ENCODE measurements at places on chromosomes 5 and 9. TPM values are rescaled to one million over a fixed set of nuclear protein-coding genes. Genes with fewer than 3 reads are reported as not detected.

Gene SLC1A3
- 19.1 TPM for total RNA-seq

Gene PCDHGA12
- 2.1 TPM for total RNA-seq

Gene FOXI1
- not detected for total RNA-seq

Gene FREM1
- 2.2 TPM for total RNA-seq

Gene GPR150
- total RNA-seq: 0.16 TPM

Gene C9orf152
- not detected for total RNA-seq

Gene TIFAB
- total RNA-seq: not detected

GRCh38 chr9:2439957-2440356 is 181.6 kb upstream of the VLDLR start:
- H3K4me1 ChIP-seq: no peaks in the 10 kb centered on the region
- H3K36me3 ChIP-seq: peaks cover 9% of the 10 kb centered on the region
- peaks cover 10% of the 10 kb centered on the region for H3K27me3 ChIP-seq
- H3K27ac ChIP-seq: no peak overlapping the region
- H3K4me3 ChIP-seq: no peak overlapping the region

GRCh38 chr9:134971696-134972095 is 54.0 kb upstream of the FCN1 start:
- peaks cover 41% of the 10 kb centered on the region for H3K27me3 ChIP-seq
- H3K4me3 ChIP-seq: no peak overlapping the region
- DNase-seq: no peak

DNA sequence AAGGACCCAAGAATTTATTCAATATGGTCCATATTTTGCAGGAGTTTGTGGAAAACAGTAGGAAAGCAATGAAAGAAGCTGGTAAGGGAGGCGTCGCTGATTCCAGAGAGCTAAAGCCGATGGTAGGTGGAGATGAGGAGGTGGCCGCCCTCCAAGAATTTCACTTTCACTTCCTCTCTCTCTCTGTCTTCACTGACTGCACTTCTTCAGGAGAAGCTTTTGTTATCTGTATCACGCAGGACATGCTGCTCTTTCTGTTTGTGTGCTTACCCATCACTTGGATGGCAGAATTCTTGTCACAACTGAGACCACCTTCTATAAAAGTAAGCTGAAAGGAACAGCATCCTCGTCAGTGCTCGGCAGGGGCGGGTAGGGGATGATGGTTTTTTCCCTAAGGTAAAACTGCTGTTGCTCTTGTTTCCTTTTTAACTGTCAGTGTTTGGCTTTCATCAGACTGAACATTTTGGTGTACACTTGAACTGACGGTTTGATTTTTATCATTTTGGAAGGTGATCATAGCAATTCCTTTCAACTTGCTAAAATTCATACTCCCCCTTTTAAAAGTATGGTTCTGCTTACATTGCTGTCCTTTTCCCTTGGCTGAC is 62.4 kb upstream of the FSD1L start:
- H3K4me1 ChIP-seq: no peaks in the 10 kb centered on the region
- no peak overlapping the region for H3K27ac ChIP-seq
- H3K4me3 ChIP-seq: no peak overlapping the region
- no peak for DNase-seq

- no peaks in the 10 kb centered on the region for H3K4me1 ChIP-seq
- no peaks in the 10 kb centered on the region for H3K36me3 ChIP-seq
- DNase-seq: no peak
- H3K27me3 ChIP-seq: no peaks in the 10 kb centered on the region
- H3K4me3 ChIP-seq: no peak overlapping the region
These were observed 101.7 kb upstream of the PRR16 start for GRCh38 chr5:120362426-120362825.

GRCh38 chr5:103305809-103306208 is 47.2 kb downstream of the MACIR start:
- H3K36me3 ChIP-seq: no peaks in the 10 kb centered on the region
- H3K27me3 ChIP-seq: no peaks in the 10 kb centered on the region
- H3K4me3 ChIP-seq: no peak overlapping the region
- H3K4me1 ChIP-seq: no peaks in the 10 kb centered on the region
- no peak overlapping the region for H3K27ac ChIP-seq

- no peak overlapping the region for H3K27ac ChIP-seq
- H3K4me1 ChIP-seq: no peaks in the 10 kb centered on the region
- peaks cover 15% of the 10 kb centered on the region for H3K27me3 ChIP-seq
- DNase-seq: no peak
- no peak overlapping the region for H3K4me3 ChIP-seq
These were observed 1176.7 kb upstream of the CDH9 start for GRCh38 chr5:28215091-28215490.

DNA sequence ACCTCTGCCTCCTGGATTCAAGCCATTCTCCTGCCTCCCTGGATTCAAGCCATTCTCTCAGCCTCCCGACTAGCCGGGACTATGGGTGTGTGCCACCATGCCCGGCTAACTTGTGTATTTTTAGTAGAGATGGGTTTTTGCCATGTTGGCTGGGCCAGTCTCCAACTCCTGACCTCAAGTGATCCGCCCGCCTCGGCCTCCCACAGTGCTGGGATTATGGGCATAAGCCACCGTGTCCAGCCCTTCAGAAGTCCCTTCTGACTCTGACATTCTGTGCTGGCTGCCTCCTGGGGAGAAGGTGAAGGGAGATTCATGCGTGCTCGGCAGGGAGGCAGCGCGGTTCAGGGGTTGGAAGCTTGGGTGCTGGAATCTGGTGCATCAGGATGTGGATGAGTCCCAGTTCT is 28.8 kb downstream of the PRRX2 start:
- H3K4me3 ChIP-seq: no peak overlapping the region
- H3K27me3 ChIP-seq: no peaks in the 10 kb centered on the region
- H3K36me3 ChIP-seq: no peaks in the 10 kb centered on the region
- H3K4me1 ChIP-seq: peaks cover 20% of the 10 kb centered on the region
- peak overlapping the region; percentile 12 for H3K27ac ChIP-seq
- no peak for DNase-seq

DNA sequence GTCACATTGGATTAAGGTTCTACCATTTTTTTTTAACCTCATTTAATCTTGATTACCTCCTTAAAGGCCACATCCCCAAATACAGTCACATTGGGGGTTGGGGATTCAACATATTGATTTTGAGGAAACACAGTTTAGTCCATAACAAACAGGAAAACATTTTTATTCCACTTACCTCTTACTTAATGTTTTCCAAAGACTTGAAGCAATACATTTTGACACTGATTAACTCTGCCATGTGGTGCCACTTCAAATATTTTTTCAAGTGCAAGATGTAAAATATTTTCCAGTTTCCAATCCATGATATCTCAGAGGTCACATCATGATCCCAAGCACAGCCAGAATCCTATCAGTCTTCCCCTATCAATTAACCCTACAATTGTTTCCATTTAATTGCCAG is 548.0 kb downstream of the CSNK1G3 start:
- H3K4me1 ChIP-seq: peaks cover 45% of the 10 kb centered on the region
- H3K4me3 ChIP-seq: no peak overlapping the region
- H3K36me3 ChIP-seq: no peaks in the 10 kb centered on the region
- peak overlapping the region; percentile 28 for H3K27ac ChIP-seq
- H3K27me3 ChIP-seq: peaks cover 2% of the 10 kb centered on the region

DNA sequence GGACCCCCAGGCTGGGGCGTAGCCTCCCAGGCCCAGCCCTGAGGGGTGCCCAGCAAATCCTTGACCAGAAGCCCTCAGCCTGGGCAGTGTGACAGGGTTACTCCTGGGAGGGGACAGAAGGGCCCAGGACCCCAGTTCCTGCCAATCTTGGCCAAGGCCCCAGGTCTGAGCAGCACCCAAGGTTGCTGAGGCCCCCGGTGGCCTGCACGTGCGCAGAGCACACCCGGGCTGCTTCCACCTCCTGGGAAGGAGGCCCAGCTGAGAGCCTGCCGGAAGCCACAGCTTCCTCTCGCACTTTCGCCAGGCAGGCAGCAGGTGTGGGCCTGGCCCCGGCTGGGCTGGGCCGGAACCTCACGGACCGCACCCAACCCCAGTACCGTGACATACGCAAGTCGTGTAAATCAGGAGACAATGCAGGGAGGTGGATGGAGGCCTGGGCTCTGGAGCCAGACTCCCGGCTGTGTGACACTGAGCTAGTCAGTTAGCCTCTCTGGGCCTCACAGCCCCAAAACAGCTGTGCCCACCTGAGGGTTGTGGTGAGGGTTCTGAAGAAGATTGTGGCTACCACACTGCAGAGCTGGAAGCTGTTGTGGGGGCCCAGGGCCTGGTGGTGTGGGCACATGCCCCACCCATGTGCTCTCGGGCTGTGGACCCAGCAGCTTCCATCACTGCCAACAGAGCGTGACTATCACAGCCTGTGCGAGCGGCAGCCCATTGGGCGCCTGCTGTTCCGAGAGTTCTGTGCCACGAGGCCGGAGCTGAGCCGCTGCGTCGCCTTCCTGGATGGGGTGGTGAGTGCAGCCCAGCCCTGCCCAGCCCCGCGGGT is 5.1 kb downstream of the GRK6 start:
- no peaks in the 10 kb centered on the region for H3K27me3 ChIP-seq
- no peak overlapping the region for H3K27ac ChIP-seq
- H3K4me1 ChIP-seq: peaks cover 15% of the 10 kb centered on the region
- H3K36me3 ChIP-seq: peaks cover 15% of the 10 kb centered on the region
